ENCODE measurements at places on chromosomes 7 and 10.

GRCh38 chr7:106693677-106694353 lies 32.9 kb upstream of the CCDC71L start:
- no peaks in the 10 kb centered on the region for H3K36me3 ChIP-seq
- H3K4me1 ChIP-seq = no peaks in the 10 kb centered on the region
- H3K27ac ChIP-seq = no peak overlapping the region
- no peak for DNase-seq
- H3K4me3 ChIP-seq = no peak overlapping the region

DNA sequence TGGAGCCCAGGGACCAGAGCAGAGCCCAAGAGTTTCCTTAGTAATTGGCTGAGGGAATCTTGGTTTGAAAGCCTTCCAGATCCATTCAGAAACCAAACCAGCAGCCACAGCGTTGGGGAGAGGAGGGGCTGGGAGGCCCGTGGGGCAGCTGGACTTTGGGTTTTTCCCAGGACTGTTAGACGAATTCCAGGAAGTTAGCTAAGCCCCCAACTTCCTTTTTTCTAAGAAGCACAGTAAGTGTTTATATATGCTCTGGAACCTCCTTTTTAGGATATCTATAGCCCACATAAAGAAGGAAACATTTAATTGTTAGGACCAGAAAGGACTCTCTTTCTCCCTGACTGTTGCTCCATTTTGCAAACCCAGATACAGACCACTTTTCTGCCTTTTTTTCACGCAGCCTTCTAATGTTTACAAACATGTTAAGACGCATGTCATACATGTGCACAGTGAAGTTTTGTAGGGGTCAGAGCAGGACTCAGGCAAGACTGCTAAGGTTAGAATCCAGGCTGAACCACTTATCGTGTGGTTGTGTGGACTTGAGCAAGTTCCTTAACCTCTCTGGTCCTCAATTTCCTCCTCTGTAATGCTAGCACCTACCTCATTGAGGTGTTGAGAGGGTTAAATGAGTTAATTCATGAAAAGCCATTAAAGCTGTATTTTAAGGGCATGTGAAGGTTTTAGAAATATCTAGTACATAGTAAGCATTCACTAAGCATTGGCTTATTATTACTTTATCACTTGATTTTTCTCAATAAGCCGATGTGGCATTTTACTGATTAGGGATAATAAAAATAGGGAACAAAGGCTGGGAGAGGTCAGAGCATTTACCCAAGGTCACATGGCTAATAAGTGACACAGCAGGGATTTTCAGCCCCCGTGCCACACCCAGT lies 42.4 kb downstream of the TBATA start:
- no peak overlapping the region for H3K4me3 ChIP-seq
- no peaks in the 10 kb centered on the region for H3K27me3 ChIP-seq
- H3K36me3 ChIP-seq = no peaks in the 10 kb centered on the region
- H3K4me1 ChIP-seq = no peaks in the 10 kb centered on the region
- no peak for DNase-seq
- H3K27ac ChIP-seq = no peak overlapping the region

- no peak for DNase-seq
- no peak overlapping the region for H3K4me3 ChIP-seq
Observed at GRCh38 chr7:84058311-84059076, 136.1 kb downstream of the SEMA3A start.

- DNase-seq = no peak
- H3K27ac ChIP-seq = no peak overlapping the region
- H3K4me1 ChIP-seq = no peaks in the 10 kb centered on the region
- H3K27me3 ChIP-seq = peaks cover 4% of the 10 kb centered on the region
- H3K4me3 ChIP-seq = no peak overlapping the region
Observed at GRCh38 chr10:75335191-75335590, 66.4 kb downstream of the ZNF503 start.

- H3K4me1 ChIP-seq = no peaks in the 10 kb centered on the region
- no peak for DNase-seq
- H3K36me3 ChIP-seq = no peaks in the 10 kb centered on the region
- H3K4me3 ChIP-seq = no peak overlapping the region
- peaks cover 15% of the 10 kb centered on the region for H3K27me3 ChIP-seq
- H3K27ac ChIP-seq = no peak overlapping the region
Observed at GRCh38 chr10:11002485-11002884, 15.2 kb upstream of the CELF2 start.

DNA sequence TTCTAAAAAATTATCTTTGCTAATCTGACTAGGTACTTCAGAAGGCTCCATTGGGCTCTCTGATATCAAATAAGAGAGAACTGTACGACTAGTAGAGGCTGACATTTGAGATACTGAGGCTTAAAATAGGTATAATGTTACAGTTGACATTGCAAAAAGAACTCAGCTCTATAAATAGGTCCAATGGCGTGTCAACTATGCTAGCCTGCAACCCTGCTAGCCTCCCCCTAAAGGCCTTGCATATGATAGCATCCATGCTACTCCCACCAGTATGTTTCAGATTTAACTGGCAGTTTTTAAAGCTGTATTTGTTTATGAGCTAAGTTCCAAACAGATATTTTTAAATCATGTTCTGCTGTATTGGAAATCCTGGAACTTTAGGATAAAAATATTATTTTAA lies at the start of gene PPP1R3A:
Gene PPP1R3A (minus strand): TSS at position 64 of the 400 bp plus-strand sequence. CDS start 13 bp downstream, at position 51.
- H3K27me3 ChIP-seq = no peaks in the 10 kb centered on the region
- no peaks in the 10 kb centered on the region for H3K36me3 ChIP-seq
- DNase-seq = no peak
- no peak within 1 kb of the TSS for H3K4me3 ChIP-seq
- no peak within 1 kb of the TSS for H3K27ac ChIP-seq
- no peaks in the 10 kb centered on the region for H3K4me1 ChIP-seq

DNA sequence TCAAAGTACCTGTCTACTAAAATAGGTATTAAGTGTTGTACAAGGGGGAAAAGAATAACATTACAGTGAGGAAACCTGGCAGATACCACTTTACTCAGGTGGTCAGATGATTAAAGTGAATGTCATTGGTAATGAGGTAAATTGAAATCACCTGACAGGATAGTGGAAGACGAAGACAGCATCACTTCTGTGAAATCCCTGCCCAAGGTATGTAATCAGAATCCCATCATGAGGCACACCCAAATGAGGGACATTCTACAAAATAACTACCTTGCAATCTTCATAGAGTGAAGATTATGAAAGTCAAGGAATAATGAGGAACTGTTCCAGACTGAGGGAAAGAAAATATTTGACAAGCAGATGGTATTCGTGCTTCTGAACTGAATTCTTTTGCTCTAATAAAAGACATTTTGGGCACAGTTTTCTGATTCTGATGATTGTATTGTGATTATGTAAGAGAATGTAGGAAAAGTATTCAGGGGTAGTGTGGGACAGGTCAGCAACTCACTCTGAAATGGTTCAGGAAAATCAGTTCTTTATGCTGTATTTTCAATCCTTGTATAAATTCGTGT lies 33.3 kb upstream of the ARMS2 start:
- peaks cover 2% of the 10 kb centered on the region for H3K36me3 ChIP-seq
- peak overlapping the region; percentile 65 for H3K27ac ChIP-seq
- DNase-seq = no peak
- H3K4me3 ChIP-seq = peak overlapping the region; percentile 21
- no peaks in the 10 kb centered on the region for H3K27me3 ChIP-seq

GRCh38 chr10:132897516-132898381 lies 44.6 kb downstream of the CFAP46 start:
- H3K36me3 ChIP-seq = no peaks in the 10 kb centered on the region
- H3K27ac ChIP-seq = no peak overlapping the region
- no peak overlapping the region for H3K4me3 ChIP-seq

DNA sequence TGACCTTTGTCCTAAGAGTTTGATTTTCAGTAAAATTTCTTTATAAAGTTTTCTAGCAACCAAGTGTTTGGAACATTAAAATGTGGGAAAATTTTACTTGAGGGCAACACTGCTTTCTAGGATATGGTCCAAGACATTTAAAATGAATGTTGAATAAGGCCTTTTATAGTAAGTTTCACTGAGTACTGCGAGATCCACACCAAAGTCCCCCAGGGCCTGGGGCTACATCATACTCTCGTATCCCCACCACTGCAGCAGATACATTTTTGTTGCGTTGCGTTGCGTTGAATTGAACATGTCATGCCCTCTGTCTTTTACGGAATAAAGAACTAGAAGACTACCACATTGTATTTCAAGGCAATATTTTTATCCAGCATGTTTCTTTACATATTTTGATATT lies 44.5 kb downstream of the PRTFDC1 start:
- H3K27me3 ChIP-seq = no peaks in the 10 kb centered on the region
- no peak overlapping the region for H3K4me3 ChIP-seq
- DNase-seq = no peak
- H3K36me3 ChIP-seq = no peaks in the 10 kb centered on the region
- no peaks in the 10 kb centered on the region for H3K4me1 ChIP-seq

GRCh38 chr7:159062569-159062968 lies 82.1 kb downstream of the VIPR2 start:
- no peak overlapping the region for H3K4me3 ChIP-seq
- H3K27me3 ChIP-seq = no peaks in the 10 kb centered on the region
- no peaks in the 10 kb centered on the region for H3K36me3 ChIP-seq
- DNase-seq = no peak

- peaks cover 4% of the 10 kb centered on the region for H3K27me3 ChIP-seq
- DNase-seq = no peak
- H3K36me3 ChIP-seq = no peaks in the 10 kb centered on the region
- H3K4me1 ChIP-seq = no peaks in the 10 kb centered on the region
- no peak overlapping the region for H3K4me3 ChIP-seq
Observed at GRCh38 chr10:118564652-118565051, 30.8 kb downstream of the PRLHR start.

DNA sequence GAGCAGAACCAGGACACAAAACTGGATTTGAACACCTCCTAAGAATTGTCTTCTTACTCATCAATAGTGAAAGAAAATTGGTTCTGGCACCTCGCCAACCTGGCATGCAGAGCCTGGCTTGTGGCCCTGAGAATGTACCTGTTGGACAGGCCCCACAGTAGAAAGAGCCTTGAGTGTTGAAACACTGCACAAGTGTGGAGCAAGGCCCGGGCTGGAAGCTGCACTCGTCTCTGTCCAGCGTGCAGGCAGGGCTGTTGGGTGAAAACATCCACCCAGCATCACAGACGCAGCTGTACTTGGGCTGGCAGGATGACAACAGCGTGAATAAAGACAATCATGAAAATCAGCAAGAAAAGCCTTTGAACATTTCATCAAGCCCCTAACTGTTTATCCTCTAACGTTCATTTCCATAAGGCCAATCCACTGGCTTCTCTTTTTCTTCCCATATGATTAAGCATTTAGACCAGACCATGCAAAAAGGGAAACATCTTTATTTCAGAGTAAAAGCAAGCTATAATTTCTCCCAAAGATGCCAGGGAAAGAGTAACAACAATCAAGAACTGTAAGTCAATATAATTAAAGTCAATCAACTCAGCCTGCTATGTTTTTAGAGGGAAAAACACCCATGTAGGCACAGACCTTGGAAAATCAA lies 15.6 kb downstream of the CUBN start:
- H3K36me3 ChIP-seq = no peaks in the 10 kb centered on the region
- H3K4me3 ChIP-seq = no peak overlapping the region
- H3K27ac ChIP-seq = no peak overlapping the region
- no peaks in the 10 kb centered on the region for H3K4me1 ChIP-seq

- H3K27me3 ChIP-seq = no peaks in the 10 kb centered on the region
- peaks cover 53% of the 10 kb centered on the region for H3K36me3 ChIP-seq
- no peak overlapping the region for H3K27ac ChIP-seq
Observed at GRCh38 chr10:27536437-27536836, 32.3 kb downstream of the RAB18 start.

GRCh38 chr7:100190048-100190711 lies 12.5 kb downstream of the STAG3 start:
- no peaks in the 10 kb centered on the region for H3K4me1 ChIP-seq
- no peaks in the 10 kb centered on the region for H3K36me3 ChIP-seq
- no peak overlapping the region for H3K27ac ChIP-seq
- H3K4me3 ChIP-seq = no peak overlapping the region
- DNase-seq = no peak

DNA sequence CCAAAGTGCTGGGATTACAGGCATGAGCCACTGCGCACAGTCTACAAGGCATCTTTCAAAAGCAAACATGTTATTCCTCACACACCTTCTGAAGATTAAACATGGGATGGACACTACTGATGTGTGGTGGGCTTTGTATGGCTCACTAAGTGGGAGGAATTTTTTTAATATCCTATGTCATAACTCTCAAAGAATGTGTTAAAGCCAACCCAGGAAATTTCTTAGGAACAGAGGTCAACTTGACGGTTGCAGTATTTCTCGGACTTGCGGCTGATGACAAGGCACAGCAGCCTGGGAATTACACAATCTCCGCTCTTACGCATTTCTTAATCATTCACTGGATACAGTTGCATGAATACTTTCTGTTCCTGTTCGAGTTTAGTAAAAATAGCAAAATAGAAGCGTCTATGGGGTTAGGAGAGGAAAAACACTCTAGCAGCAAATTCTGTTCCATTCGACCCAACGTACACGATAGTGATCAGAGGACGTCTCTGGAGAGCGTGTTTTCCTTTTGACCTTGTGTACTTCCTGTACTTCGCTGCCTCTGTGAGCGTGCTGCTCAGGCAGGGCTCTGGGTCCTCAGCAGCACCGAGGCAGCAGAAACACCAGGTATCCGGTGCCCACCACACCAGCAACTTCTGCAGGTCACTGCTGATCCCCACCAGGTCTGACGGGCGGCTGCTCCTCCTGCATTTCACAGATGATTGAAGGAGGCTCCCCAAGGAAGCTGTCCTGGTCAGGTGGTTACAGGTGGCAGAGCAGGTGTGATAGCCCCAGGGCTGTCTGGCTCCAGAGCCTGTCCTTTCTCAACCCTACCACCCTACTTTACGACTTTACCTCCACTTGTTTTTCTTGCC lies 26.4 kb upstream of the SRGN start:
- peak overlapping the region; percentile 47 for H3K27ac ChIP-seq
- H3K4me1 ChIP-seq = peaks cover 31% of the 10 kb centered on the region
- peak; percentile 70 for DNase-seq

DNA sequence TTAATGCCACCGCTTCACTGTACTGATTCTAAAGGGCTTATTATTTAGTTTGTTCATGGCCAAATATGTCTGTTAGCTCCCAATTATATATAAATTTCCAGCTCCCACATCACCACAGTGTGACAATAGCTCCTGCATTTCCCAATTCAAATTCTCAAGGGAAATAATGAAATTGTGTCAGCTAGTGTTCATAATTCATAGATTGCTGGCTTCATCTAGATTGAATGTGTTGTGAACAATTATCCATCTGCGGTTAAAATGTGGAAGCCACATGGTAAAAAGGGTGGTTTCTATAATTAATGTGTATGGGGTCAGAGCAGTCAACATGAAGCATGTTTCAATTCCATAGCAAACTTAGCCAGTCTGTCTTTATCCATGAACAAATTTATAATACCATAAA lies 154.3 kb downstream of the SEMA3E start:
- no peaks in the 10 kb centered on the region for H3K27me3 ChIP-seq
- H3K27ac ChIP-seq = no peak overlapping the region
- H3K4me1 ChIP-seq = no peaks in the 10 kb centered on the region
- H3K36me3 ChIP-seq = no peaks in the 10 kb centered on the region
- H3K4me3 ChIP-seq = no peak overlapping the region

DNA sequence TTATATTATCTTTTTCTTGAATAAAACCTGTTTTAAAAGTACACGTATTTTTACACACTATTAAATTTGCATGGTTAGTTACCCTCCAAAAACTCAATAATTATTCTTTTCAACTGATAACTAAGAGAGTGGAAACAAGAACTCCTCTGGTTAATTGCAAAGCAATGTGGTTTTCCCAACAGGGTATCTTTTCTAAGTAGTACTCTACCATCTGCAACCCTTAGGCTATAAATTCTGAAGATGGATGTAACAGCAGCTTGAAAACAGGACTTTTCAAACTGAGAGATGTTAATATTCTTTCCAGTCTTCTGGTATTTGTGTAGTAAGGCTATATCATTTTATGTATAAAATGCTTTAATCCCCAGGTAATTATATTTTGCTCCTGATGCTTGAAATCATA lies 916.1 kb upstream of the POT1 start:
- H3K36me3 ChIP-seq = no peaks in the 10 kb centered on the region
- no peaks in the 10 kb centered on the region for H3K27me3 ChIP-seq
- H3K4me1 ChIP-seq = no peaks in the 10 kb centered on the region
- no peak overlapping the region for H3K27ac ChIP-seq
- H3K4me3 ChIP-seq = no peak overlapping the region

Measured in CD4-positive, CD25-positive, alpha-beta regulatory T cell (primary cell).